ENCODE measurements at places on chromosomes 4 and X.

- DNase-seq: no peak
These were observed 28.6 kb downstream of the TEX13A start for GRCh38 chrX:105191878-105192277.

- no peak for DNase-seq
These were observed 46.0 kb downstream of the SEPSECS start for GRCh38 chr4:25113915-25114904.

DNA sequence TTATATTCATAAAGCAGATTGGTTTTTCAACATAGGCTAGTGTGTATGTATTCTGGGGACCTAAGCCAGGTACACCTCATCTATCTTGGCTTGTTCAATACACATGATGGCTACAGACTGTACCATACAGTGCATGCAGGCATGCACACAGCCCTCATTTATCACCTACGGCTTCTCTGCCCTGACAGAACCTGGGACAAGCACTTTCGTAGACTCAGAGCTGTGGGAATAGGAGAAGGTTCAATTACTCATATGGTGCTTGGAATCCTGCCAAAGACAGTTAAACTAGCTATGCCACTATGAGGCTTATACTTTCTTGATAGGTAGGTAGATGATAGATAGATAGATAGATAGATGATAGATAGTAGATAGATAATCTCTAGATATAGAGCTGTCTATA, 457.2 kb downstream of the GALNTL6 start:
- DNase-seq: no peak

GRCh38 chr4:21248331-21248730, 548.1 kb downstream of the PACRGL start:
- DNase-seq: no peak

GRCh38 chrX:65642914-65643491, 24.5 kb upstream of the MSN start:
- DNase-seq: no peak

DNA sequence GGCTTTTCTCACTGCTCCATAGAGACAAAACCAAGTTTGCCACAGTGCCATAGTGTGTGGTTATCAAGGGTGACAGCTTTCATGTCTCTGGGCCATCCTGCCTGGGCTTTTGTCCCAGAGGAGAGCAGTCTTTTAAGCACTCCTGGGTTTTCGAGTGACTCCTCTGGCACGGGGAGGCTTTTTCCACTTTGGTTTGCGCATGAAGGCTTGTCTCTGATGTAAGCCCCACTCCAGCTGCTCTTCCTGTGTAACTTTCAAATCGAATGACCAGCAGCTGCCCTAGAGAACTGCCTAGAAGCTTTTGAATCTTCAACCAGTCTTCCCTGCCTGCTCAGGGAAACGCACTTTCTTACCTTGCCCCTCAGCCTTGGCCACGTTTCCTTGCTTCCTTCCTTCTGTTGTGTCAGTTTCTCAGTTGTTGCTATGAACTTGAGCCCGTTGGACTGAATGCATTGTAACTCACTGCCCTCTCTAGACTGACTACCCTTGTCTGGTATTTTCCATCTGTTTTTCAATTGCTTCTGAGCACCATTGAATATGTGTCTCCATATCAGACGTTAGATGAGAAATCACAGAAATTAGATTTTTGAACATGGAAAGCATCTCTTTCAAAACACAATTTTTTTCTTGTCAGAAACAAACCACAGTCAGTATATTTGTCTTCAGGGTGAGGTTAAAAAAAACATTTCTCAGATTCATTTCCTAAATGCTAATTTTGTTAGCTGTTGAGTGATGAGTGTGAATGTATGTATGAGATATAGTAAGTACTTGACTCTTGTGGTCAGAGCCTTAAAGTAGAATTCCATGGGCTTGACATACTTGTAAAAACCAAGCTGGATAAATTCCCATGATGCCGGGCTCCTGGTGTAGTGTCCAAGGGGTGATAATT, 45.3 kb downstream of the SLC9A6 start:
- DNase-seq: peak; percentile 74

- DNase-seq: peak; percentile 50
These were observed 27.3 kb downstream of the PRDX4 start for GRCh38 chrX:23694606-23695005.

GRCh38 chr4:3238721-3239120, 10.2 kb upstream of the MSANTD1 start:
- DNase-seq: no peak

- peak; percentile 87 for DNase-seq
These were observed 348.5 kb downstream of the MID1IP1 start for GRCh38 chrX:39149761-39150160.

Data from right cardiac atrium (tissue), 5 donors.